ENCODE measurements at places on chromosomes 12 and 14.

DNA sequence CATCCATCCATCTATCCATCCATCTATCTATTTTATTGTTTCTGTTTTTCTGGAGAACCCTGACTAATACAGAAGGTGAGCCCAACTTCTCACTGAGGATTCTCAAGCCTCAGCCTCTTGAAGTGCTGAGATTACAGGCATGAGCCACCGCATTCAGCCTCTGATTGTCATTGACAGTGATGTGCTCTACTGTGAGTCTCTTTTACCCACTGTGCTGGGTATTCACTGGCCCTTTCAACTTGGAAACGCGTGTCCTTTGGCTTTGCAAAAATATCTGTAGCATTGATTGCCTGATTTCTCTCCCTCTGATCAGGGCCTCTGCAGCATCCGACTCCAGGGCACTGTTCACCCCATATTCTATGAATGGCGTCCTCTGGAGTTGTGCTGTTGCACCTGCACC is 29.6 kb upstream of the TCL1B start:
- no peak for DNase-seq

DNA sequence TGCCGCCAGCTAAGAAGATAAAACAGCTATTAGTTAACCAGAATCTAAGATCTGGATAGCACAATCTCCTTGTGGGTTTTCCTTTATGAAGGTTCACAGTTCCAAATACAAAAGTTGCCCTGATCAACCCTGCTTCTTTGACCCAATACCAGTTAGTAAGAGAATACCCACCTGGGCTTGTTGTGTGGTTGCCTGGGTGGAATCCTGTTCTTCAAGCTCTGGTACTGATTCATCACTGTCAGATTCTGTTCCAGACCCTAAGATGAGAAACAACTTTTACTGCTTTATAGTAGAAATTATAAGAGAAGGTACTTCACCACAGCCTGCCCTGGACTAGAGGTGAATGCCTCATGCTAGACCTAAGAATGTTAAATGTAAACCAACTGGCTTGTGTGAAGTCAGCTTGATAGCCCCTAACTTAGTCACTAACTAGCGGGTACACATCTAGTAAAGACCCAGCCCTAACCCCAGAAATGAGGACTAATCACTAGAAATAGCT is 10.6 kb downstream of the NACA start:
- DNase-seq, result no peak

GRCh38 chr12:128554546-128555304 is 269.0 kb downstream of the SLC15A4 start:
- no peak for DNase-seq

- no peak for DNase-seq
These were observed 17.5 kb downstream of the MTA1 start for GRCh38 chr14:105436891-105437722.

DNA sequence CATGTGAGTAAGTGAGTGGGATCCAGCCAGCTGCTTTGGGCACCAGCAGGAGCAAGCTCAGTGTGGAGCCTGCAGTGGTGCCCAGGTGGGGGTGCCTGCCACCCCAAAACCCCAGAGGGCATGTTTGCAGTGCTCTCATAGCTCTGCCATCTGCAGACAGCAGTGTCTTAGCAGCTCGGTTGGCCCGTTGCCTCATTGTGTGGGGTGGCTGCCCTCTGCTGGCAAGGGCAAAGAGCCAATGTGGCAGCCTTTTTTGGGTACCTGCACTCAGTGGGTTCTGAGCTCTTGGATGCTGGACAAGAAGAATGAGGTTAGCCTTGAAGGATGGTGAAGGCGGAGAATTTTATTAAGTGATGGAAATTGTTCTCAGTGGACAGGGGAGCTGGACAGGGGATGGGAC is 52.3 kb downstream of the NEUROD4 start:
- DNase-seq, result no peak

DNA sequence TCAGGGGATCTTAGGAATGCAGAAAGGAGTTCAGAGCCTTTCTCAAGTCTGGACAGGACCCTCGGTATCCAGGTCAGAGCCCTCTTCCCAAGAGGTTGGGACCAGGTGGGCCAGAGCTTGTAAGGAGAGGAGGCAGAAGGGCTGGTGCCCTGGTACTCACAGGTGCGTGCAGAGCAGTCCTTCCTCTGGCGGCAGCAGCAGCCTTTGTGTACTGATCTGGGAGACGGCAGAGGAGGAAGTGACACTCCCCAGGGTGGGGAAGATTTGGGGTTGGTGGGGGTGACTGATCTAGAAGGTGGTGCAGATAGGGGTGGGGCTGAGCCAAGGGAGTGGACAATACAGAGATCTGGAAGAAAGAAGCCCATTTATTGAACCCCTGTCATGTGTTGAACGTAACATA is at the start of gene ITGB7:
TSS of gene ITGB7 (minus strand) at position 210 of the 400 bp plus-strand sequence. CDS start 6,808 bp downstream, outside the sequence.
- no peak for DNase-seq

DNA sequence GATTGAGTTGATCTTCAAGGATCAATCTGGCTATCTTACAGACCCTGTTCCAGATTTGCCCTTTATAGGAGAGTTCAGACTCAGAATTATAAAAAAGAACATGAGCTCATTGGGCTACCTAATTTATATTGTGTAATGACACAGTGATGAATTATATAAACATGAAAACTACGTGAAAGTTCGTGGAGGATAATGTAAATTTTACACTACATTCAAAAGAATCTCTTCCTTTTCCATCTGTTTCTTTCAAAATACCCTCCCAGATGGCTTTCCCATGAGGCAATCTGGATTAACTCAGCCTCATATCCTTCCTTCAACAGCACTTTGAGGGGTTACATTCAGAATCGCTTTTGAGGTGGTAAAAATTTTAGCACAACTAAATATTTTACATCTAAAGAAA is 129.3 kb downstream of the HMGA2 start:
- DNase-seq, result no peak

DNA sequence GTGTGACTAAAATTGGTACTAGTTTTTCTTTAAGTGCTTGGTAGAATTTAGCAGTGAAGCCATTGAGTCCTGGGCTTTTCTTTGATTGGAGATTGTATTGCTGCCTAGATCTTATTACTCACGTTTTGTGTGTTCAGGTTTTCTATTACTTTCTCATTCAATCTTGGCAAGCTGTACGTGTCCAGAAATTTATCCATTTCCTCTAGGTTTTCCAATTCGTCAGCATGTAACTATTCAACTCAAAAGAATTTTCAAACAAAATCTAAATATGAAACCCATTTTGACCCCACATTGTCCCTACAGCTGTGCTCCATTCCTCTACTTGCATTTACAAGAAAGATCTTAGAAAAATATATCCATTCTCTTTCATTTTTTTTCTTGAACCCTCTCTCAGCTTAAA is 1613.4 kb upstream of the SEL1L start:
- no peak for DNase-seq

DNA sequence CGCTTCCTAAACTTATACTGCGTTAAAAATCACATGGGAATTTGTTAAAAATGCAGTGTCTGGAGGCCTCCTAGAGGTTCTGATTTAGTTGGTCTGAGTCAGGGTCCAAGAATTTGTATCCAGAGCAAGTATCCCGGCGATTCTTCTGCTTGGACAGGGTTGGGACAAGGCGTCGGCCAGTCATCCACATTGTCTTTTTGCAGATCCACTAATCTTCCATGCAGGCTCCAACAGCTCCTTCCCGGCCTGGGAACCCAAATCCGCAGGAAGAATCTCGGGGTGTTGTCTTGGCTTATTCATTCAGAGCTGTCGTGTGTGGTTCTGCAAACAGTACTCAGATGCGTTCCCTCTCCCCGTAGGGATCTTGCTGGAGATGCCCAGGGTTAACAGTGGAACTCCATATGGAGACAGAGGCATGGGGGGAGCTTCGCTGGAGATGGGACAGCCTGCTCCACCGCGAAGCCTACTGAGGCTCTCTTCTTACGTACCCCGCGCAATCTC is 25.3 kb downstream of the GPRC5D start:
- peak; percentile 38 for DNase-seq

GRCh38 chr14:45060551-45060950 is 23.4 kb upstream of the PRPF39 start:
- no peak for DNase-seq

DNA sequence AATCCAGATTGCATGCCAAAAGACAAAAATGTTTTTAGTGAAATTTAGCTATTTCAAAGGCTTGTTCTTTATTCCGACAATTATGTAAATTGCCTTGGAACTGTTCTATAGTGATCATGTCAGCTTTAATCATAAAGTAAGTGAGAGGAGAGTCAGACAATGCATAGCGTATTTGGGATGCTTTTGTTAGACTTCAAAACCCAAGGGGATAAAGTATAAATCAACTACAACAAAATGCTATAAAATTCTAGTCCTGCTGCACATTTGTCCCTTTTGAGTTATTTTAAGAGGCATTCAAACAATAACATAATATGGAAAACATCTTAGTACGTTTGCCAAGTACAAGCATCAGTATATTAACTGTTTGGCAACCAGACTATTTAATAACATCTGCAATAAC is 11.3 kb downstream of the RTRAF start:
- DNase-seq, result no peak

DNA sequence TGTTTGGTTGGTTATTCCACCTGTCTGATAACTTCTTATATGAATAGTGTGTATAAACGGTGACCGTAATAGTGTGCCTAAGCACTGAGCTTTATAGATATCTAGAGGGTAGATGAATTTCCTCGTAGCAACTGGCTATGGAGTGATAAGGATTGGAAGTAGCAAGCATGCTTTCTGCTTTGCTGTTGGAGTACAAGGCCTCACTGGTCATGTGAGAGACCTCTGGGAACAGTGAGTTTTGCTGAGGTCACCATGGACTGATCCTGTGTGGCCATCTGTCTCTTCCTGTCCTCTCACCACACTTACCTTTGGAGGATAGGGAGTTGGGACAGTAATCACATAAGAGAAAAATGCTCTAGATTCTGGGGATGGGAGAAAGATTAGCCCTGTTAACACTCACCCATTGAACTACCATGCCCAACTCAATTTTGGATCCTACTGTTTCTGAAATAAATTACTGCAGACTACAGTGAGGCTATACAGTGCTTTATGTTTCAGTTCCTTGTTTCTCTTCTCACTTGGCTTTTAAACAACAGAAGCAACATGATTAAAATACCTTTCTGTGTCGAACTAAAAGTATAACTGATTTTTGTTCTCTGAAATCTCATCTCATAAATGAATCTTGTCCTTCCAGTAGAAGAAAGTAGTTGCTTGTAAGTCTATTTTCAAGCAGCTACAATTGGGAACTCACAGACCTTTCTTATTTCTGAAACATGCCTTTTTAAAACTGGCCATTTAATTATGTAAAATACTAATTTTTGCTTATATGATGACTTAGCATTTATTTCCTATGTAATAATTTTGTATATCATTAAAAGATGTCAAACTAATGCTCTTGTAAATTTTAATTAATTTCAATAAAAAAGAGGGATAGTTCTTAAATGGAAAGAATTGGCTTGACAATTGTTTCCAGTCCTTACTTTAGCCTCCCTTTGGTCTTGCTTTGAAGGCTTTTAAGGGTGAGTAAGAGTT is 8.3 kb downstream of the TMX1 start:
- DNase-seq, result no peak

DNA sequence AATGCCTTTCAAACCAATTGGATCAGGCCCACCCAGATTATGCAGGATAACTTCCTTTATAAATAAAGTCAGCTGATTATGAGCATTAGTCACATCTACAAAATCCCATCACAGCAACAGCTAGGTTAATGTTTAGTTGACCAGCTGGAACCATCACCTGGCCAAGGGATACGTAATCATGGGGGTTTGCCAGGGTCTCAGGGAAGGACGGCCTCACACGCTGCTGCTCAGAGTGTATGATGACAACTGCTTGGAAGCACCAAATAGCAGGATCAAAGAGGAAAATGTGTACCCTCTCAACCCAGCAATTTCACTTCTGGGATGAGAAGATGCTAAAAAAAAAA is 162.6 kb downstream of the SLC15A4 start:
- no peak for DNase-seq

- no peak for DNase-seq
These were observed 225.8 kb downstream of the CRADD start for GRCh38 chr12:93902736-93903562.

GRCh38 chr14:55832974-55833373 is 253.0 kb downstream of the KTN1 start:
- DNase-seq, result no peak

DNA sequence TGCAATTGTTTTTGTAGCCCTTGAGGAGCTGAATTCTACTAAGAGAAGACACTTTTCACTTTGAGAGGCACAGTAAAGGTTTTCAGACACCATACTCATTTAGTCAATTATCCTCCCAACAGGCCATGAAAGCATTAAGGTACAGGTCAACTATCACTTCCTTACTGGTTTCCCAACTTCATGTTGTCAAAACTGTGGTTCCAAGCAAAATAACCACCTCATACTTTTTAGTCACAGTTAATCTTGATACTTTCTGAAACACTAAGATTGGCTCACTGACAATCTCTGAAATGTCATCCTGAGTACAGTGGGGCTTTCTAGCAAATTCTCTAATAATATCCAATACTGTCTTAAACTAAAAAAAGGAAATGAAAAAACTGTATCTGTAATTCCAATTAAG is 71.7 kb downstream of the SLC2A13 start:
- no peak for DNase-seq

DNA sequence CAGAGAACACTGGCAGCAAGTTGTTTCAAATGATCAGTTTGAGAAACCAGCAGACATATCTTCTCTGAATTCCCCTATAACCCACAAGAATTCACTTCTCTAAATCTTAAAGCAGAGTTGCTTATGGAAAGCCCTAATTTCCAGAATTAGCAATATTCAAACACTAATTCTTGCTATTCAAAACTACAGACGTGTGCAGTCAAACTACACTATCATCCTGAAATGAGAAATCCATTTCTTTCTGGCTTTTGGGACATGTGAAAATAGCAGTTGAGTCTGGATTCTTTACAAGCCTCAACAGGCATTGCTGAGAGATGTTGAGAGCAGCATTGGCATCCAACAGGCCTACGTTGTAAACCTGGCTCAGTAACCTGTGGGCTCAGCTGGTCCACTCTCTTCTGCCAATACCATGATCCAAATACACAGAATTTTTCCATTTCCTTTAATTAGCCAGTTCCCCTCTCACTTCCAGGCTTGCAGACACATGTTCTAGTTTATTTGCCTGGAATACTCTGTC is 74.6 kb upstream of the TMTC1 start:
- no peak for DNase-seq

- peak; percentile 8 for DNase-seq
These were observed 863.5 kb upstream of the MGAT4C start for GRCh38 chr12:87119713-87120112.

- no peak for DNase-seq
These were observed 472.1 kb upstream of the RGS6 start for GRCh38 chr14:71460091-71460490.

GRCh38 chr12:12859690-12860089 is 31.7 kb upstream of the GPRC5A start:
- DNase-seq, result no peak

GRCh38 chr12:19199332-19199731 is 69.8 kb downstream of the PLEKHA5 start:
- no peak for DNase-seq

All from AG20443 (cell line).